ENCODE measurements at places on chromosomes 7 and 10.
A peak's percentile ranks its signal among the peaks of the same experiment; 100 is the strongest.

DNA sequence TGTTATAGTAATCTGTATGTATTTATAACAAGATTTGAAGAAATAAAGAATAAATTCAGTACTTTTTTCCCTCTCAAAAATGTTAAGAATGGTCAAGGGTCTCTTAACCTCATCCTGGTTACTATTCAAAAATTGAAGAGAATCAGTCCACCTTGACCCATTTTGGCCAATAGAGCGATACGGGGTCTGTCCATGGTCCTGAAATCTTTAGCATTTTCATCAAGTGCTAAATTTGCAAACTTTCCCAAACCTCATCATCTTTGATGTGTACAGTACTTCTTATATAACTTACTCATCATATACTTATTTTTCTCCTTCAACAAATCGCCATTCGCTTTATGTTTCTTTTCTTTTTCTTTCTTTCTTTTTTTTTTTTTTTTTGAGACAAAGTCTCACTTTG lies 23.6 kb downstream of the TMEM178B start:
- DNase-seq: no peak

GRCh38 chr7:26993816-26994810 lies 101.7 kb downstream of the HOXA1 start:
- DNase-seq: no peak

GRCh38 chr7:27128034-27128433 lies 2.5 kb downstream of the HOXA4 start:
- no peak for DNase-seq

- peak; percentile 74 for DNase-seq
Measured at GRCh38 chr7:63925626-63926460, 72.8 kb upstream of the ZNF722 start.

DNA sequence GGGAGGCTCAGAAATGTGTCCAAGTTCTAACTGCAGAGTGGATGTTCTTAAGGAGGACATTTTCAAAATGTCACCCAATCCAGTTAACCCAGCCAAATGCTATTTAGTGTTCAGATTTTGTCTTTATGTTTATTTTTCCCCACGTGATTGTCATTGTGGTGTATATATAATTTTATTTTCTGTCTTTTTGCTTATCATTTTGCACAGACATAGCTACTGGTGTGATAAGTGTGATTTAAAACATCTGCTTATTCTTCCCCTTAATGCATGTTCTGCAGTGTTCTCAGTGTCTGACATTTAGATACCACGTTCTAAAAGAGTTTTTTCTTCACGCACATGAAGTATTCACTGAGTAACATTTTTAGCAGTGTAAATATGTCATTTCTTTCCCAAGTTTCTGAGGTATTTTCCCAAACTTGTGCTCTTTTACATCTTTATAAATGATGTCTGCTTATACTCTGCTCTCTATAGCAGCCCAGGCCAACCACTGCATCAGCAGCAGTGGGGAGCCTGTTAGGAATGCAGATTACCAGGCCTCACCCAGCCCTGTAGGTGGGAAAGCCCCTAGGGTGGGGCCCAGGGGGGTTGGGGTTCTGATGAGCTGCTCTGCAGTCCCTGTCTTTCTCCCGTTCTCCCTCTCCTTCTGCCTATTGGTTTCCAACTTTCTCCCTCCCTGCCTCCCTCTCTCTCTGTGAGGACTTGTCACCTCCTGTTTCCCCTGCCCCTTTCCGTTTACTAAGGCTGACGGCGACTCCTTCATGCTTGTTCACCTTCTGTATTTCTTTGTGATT lies 20.8 kb downstream of the ADCY1 start:
- no peak for DNase-seq

GRCh38 chr10:120979435-120980278 lies 128.5 kb downstream of the WDR11 start:
- DNase-seq: no peak

GRCh38 chr10:80540981-80541750 lies 3.5 kb downstream of the SH2D4B start:
- DNase-seq: no peak

DNA sequence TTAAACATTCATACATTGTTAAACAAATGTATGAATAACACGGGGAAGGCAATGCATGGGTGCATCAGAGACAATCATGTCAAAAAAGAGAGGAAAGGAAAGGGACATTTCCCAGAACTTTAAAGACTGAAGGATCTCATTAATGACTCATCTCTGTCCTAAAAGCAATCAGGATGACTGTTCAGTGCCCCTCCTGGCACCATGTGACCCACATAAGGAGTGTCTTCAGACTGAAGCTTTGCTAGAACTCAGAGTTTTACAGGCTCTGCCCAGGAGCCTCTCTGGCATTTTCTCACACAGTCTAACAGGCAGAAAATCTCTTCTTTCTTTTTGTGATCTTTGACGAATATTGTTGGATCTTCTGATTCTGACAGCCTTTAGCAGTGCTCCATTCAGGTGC lies 315.3 kb downstream of the OTUD1 start:
- DNase-seq: no peak

DNA sequence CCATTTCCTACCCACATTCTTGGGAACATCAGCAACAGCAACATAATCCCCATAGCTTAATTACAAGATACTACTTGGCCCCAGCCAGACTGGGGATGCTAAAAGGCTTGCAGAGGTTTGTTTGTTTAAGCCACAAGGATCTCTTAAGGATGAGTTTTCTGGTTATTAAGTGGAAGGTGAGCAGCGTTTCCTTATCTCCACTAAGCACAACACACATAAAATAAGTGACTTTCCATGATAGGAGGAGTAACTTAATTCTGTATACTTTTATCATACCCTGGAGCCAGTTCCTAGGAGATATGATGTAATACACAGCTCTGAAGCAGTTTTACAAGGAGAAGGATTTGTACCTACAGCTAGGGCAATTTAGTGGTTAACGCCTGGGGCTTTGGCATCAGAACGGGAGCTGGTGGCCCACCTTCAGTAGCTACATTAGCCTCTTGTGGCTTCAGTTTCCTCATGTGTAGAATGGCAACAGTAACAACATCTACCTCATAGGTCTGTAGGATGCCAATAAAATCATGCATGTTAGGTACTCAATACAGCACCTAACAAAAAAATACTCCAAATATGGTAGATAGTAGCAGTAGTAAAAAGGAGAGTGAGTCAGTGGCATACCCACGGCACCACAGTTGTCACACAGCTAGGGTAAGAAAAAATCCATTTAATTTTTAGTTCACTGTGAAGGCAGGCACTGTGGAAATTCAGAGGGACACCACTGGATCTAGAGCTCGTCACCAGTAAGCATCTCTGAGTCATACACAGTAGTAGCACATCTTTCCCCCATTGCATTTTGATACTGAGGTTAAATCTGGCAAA lies 55.2 kb downstream of the DOCK4 start:
- DNase-seq: no peak

GRCh38 chr10:61319386-61320256 lies 133.6 kb downstream of the TMEM26 start:
- no peak for DNase-seq

- DNase-seq: no peak
Measured at GRCh38 chr7:14691597-14692203, 210.9 kb downstream of the DGKB start.

DNA sequence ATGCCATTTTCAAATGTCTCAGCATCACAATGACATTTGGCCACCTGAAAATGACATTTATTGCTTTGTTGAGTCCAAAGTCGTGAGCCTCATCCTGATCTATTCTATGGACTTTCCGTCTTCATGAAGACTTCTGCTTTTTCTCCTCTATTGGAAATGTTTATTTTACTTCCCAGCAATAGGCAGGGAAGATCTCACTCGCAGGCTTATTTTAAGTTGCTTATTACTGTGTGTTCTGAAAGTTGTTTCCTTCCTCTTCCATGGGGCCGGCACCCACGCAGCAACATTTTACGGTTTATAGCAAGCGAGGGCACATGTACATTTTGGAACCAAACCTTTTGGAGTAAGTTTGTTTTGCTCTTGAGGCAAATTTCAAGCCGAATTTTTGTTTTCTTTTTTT lies 221.0 kb upstream of the KLF6 start:
- DNase-seq: no peak

GRCh38 chr7:44307301-44307900 lies 18.0 kb downstream of the CAMK2B start:
- no peak for DNase-seq

DNA sequence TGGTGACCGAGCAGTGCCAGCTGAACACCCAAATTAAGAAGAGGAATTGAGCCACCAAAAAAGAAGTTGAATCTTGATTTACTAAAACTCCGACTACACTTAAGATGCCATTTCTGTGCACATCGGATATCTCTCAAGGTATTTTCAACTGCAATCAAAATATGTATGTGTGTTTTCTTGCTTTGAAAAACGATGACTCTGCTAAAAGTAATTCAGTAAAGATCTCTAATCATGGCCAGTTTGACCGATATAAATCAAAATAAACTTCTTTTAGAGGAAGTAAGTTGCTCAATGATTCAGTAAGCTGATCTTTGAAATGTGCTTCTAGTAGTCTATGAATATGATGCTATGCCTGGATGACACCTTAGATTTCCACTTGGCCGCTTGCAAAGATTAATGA lies 453.5 kb upstream of the TPK1 start:
- no peak for DNase-seq

- no peak for DNase-seq
Measured at GRCh38 chr10:117535298-117536071, 7.1 kb upstream of the EMX2 start.

GRCh38 chr7:55546814-55547213 lies 25.5 kb downstream of the VOPP1 start:
- DNase-seq: no peak

DNA sequence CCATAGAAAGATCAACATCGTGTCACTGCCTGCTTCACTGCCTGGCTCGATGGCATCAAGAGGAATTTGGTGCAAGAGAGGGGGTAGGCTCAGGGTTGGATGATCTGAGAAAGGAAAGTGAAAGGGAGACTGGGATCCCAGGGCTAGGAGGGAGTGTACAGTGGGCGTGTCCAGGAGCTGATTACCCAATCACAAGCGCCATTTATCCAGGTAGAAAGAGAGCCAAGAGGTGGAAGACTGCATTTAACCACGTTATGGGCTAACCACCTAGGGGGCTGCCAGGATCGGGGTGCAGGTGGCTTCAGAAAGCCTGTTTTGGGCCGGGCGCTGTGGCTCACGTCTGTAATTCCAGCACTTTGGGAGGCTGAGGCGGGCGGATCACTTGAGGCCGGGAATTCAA lies 10.3 kb downstream of the PODXL start:
- no peak for DNase-seq

GRCh38 chr7:74412056-74412455 lies 41.6 kb upstream of the GTF2IRD1 start:
- no peak for DNase-seq

GRCh38 chr7:148230296-148230695 lies 360.3 kb upstream of the C7orf33 start:
- no peak for DNase-seq

- no peak for DNase-seq
Measured at GRCh38 chr7:23115991-23116390, 10.4 kb downstream of the KLHL7 start.

DNA sequence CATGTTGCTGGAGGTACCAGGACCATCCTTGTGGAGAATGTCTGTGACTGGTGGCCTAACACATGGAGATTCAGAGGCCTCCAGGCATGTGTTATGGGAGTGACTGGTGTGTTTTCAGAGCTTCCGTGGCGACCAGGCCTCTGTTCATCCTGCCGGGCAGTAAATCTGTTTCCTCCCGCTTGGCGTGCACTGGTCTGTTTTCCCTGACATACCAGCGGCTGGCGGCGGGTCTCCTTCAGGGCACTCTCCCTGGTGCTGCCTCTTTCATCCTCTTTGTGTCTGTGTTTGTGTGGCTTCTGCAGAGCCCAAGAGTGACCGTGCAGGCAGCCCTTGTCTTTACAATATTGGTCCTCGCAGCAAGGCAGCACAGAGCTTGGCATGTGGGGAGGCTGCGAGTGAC lies 385.1 kb upstream of the MKI67 start:
- no peak for DNase-seq

DNA sequence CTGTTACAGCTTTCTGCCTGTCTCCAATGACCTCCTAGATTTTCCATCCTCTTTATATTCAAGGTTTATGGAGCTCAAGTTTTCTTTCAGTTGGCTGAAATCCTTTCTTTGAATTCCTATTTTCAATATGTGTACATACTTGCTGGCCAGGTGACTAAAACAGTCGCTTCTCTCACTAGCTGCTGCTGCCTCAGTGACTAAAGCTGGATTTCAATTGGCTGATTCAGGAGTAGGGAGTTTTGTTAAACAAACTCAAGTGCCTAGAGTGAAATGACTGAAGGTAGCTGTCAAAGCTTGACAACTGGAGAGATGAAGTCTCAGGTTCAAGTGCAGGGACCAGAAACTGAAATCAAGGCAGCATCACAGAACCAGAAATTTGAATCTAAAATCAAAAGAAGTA lies 6.7 kb upstream of the POLR1F start:
- no peak for DNase-seq

- no peak for DNase-seq
Measured at GRCh38 chr10:128061306-128062300, 64.6 kb downstream of the MKI67 start.

GRCh38 chr7:135684699-135685098 lies 22.4 kb downstream of the STMP1 start:
- no peak for DNase-seq

DNA sequence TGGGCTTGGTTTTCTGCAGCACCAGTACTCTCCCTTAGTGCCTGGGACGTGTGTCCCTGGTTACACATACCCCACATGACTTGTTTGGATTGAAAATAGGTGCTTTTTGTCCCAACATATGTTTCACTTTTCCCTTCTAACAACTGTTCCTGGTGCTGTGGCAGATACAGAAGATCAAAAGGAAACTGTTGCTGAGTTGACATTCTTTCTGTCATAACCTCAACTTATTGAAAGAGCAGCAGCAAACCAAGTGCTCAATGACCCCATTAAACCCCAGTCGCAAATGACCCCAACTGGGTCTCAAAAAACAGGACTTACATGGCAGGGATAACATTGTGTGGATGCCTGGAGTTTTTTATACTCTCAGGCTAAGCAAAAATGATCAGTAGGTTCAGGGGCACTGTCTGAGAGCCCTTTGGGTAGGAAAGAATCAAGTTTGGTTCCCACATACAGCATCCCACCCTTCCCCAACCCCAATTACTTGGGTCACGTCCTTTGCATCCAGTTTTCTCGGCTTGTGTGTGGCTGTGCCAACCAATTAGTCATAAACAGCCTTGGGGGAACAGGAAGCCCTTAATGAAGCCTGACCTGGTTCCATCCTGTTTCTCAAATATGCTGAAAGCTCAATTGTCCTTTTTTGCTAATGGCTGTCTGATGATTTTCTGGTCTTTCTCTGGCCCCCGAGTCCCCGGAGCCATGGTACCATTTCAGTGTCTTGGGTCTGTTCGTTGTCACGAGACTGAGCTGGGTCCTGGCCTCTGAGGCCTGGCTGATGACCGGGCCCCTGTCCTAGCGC lies 4.9 kb downstream of the HKDC1 start:
- no peak for DNase-seq
